Left colon (tissue), 2 donors: ENCODE measurements at places on chromosomes 7 and 10. TPM values are rescaled to one million over a fixed set of nuclear protein-coding genes. Genes with fewer than 3 reads are reported as not detected.

- no peak for DNase-seq
Measured at GRCh38 chr10:72744566-72744965, 52.6 kb downstream of the MCU start.

DNA sequence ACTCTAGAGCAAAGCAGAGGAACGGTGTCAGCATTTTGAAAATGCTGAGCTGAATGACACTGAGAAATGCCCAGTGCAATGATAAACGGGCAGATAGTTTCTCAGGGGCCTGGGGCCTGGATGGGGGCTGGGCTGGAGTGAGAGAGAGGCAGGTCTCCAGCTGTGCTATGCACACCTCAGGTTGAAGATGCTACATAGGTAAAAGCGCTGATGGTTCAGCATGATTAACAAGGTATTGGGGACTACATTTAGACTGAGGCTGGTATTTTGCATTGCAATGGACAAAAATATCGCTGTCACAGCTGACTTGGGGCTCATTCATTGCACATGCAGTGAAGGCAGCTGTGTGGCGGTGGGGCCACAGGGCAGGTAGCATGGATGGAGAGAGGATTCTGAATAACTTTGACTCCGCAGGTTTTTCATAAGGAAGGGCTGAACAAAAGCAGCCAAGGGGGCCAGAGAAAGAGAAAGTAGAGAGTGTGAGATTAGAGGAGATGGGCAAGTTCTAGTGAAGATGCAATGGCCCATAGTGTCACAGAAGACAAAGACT is 290.8 kb upstream of the ZNF32 start:
- DNase-seq, result no peak

Gene IKZF1
- 5.6 TPM for total RNA-seq

GRCh38 chr10:52485462-52485861 is 171.4 kb downstream of the DKK1 start:
- DNase-seq, result no peak

Gene RSPH10B
- not detected for total RNA-seq

GRCh38 chr7:25349283-25350017 is 121.2 kb upstream of the NPVF start:
- DNase-seq, result no peak

- no peak for DNase-seq
Measured at GRCh38 chr7:3151784-3152183, 108.1 kb upstream of the CARD11 start.

DNA sequence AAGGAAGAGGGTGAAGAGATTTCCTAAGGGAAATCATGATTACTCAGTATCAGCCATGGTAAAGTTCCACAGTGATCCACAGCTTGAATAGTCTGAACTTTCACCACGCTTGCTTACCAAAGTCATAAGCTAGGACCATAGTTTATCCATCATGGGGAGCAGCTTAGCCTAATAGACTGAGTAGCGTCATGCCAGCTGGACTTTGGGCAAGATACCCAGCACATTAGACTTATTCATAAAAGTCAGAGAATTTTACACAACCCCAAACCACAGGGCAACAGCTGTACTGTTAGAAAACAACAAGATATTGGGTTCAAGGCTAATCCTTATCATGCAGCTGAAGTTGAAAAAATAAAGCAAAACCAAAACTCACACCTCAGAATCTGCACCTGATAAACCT is 491.0 kb downstream of the XPNPEP1 start:
- no peak for DNase-seq

DNA sequence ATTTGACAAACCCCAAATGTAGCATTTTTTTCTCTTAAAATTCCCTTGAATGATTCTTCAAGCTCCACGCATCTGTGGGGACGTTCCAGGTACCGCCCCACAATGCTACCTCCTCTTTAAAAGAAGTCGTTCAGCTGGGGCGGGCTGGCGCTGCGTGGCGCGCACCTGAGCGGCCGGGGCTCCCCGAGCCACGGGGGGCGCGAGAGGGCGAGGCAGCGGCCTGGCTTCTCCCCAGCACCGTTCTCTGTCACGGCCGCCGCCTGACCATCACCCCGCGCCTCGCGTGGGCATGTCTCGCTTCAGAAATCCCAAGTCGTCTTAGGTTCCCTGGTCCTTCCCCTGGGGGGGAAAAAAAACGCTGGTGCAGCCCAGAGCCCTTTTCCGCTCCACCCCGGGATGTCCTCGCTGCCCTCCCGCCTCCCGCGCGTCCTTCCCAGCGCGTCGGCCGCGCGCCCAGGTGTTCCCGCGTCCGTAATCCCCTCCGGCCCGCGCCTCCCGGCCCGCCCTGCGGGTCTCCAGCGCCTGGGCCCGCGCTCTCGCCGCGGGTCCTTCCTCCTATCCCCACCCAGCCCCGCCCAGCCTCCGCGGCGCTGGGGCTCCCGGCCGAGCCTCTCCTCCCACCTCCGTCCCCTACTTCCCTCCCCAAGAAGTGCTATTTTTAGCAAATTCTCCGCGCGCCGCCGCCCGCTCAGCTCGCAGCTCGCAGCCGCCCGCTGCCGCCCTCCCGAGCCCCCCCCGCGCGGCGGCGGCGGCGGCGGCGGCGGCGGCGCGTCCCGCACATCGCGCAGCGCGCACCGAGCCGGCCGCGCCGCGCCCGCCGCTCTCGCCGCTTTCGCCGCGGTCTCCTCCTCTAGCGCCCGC is 58.7 kb upstream of the PRPS1L1 start:
- DNase-seq, result no peak

DNA sequence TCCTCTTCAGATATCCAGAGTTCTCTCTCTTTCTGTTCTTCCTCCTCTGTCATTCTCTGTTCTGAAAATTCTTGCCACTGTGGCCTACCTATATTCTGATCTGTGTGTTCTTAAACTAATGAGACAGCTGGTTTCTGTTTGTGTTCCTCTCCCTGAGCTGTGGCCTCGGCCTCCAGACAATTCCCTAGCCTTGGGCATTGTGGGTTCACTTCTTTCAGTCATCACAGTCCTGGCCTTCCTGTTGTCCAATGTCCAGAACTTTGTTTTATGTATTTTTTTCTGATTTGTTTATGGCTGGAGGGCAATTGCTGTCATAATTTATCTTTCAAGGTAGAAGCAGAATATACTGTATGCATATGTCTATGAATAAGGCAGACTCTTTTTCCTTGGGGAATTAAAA is 173.2 kb upstream of the MTPN start:
- DNase-seq, result no peak

GRCh38 chr7:75866114-75866488 is 12.7 kb upstream of the RHBDD2 start:
- no peak for DNase-seq

DNA sequence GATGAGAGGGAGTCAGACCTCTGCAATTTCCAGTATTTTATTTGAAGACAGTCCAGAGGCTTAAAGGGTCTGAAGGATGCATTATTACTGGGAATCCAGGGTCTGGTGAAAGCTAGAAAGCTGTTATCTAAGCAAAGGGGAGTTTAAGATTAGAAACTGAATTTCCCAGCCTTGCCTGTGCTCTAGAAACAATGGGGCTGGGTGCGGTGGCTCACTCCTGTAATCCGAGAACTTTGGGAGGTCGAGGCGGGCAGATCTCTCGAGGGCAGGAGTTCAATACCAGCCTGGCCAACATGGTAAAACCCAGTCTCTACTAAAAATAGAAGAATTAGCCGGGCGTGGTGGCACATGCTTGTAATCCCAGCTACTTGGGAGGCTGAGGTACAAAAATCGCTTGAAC is 71.5 kb upstream of the ANLN start:
- no peak for DNase-seq

Gene CALML5
- total RNA-seq, result not detected

- DNase-seq, result no peak
Measured at GRCh38 chr10:88803641-88804040, 1.1 kb downstream of the LIPM start.

DNA sequence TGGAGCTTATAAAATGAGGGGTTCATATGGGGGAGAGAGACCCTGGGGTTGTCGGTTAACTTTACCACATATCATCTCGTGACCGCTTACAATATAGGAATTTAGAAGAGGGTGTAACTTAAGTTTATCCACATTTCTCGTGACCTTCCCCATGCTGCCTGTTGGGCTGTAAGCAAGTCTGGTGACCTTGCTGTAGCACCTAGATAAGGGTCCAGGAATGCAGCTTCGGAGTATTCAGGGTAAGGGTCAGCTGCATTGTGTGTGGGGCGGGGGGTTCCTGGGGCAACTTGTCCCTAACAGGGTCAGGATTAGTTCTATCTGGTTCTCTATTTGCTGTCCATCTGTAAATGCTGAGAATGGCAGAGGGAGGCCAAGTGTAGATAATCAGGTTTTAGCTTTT is 1.3 kb upstream of the CHST3 start:
- DNase-seq, result no peak

DNA sequence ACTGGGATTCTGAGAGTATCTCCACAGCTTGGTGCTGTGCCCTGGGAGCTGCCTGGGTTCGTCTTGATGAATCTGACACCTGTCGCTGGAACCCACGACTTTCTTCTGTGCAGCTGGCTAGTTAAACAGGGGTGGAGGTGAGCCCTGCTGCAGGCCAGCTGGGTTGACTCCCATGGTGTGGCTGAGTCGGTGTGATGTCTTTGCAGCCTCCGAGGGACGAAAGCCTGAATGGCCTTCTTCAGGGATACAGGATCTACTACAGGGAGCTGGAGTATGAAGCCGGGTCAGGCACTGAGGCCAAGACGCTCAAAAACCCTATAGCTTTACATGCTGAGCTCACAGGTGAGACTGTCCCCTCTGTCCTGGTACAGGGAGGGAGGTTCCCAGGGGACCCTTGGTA is 508.1 kb upstream of the FOXK1 start:
- DNase-seq, result no peak

Gene GARIN1A
- 0.81 TPM for total RNA-seq

DNA sequence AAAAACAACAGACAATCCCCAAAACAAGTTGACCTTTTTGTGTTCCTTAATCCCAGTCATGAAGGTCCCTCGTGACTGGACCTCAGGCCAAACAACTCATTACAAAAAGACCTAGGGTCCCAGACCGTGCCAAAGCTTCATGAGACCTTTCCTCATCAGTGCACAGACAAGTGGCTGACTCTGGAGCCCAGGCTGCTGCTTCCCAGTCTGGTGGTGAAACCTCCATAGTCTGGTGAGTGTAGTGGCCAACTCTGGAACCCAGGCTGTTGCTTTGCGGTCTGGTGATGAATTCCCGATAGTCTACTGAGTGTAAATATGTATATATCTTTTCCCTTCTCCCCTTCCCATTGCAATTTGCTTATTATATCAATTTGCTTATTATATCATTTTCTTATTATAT is 22.1 kb upstream of the SLC18A3 start:
- no peak for DNase-seq

Gene GIMAP2
- total RNA-seq, result 6.8 TPM

Gene HOXA13
- total RNA-seq, result 39.4 TPM

GRCh38 chr7:116873619-116874018 is 11.2 kb downstream of the CAPZA2 start:
- DNase-seq, result no peak

DNA sequence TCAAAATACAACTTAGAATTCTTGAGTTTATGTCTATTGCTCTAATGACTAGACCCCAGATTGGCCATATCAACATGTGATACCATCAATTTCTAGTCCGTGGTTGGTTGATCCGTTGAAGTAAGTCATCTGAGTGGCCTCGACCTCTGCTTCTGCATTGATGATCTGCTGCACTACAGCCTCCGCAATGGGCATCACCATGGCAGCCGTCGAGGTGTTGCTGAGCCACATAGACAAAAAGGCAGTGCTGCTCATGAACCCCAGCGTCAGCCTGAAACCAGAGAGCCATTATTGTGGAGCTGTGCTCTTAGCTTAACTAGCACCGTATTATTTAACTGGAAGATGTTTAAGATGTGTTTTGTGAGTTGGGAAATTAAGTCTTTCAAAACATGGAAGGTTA is 30.7 kb downstream of the SLC13A1 start:
- DNase-seq, result no peak

Gene FAM24A
- total RNA-seq, result not detected

GRCh38 chr7:134212576-134213546 is 85.7 kb downstream of the LRGUK start:
- no peak for DNase-seq

- no peak for DNase-seq
Measured at GRCh38 chr10:89120931-89121763, 86.0 kb downstream of the CH25H start.
